Central memory CD4-positive, alpha-beta T cell (primary cell): ENCODE measurements at places on chromosomes 2 and 18.

DNA sequence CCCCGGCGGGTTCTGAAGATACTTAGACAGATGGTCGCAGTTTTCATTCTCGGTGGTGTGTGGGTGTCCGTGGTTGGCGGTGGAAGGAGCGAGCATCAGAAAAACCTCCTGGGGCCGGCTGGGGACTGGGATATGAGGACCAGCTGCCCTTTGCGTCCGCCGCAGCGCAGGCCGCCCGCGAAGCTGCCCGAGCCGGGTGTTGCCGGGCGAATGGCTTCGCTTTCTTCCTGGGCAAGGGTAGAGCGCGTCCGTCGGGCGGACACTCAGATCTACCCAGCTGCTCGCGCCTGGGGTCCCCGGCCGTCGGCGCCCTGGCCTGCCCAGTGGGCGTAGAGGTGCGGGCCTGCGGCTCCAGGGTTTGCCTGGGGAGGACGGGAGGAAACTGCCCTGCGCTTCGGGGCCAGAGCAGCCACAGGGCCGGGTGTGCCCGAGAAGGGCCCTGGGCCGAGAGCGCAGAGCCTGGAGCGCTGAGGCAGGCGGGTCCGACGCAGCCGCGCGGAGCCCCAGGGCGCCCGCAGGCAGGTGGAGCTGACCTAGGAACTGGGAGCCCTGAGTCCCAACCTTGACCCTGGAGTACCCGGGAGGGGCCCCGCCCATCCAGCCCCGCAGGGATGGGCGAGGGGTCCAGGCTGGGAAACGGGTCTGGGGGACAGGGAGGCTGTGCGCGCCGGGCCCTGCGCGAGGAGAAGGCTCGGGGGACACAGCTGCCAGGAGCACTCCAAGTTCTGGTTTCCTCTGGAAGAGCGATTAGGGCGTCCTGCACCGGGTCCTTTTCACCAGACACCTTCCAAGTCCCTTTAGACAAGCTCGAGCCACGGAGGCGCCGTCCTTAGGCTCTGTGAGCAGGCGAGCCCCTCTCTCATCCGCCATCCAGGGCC, 1.3 kb downstream of the TWIST2 start:
- DNase-seq = no peak

DNA sequence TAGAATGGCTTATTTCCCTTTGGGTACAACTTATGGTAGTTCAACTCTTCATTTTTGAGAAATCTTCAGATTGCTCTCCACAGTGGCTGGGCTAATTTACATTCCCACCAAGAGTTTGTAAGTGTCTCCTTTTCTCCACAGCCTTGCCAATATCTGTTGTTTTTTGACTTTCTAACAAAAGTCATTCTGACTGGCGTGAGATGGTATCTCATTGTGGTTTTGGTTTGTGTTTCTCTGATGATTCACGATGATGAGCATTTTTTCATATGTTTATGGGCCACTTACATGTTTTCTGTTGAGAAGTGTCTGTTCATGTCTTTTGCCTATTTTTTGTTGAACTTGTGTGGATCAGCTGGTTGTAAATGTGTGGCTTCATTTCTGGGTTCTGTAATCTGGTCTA, 871.0 kb downstream of the EPHA4 start:
- no peak for DNase-seq

GRCh38 chr2:217832115-217832514, 170.7 kb downstream of the TNS1 start:
- no peak for DNase-seq

DNA sequence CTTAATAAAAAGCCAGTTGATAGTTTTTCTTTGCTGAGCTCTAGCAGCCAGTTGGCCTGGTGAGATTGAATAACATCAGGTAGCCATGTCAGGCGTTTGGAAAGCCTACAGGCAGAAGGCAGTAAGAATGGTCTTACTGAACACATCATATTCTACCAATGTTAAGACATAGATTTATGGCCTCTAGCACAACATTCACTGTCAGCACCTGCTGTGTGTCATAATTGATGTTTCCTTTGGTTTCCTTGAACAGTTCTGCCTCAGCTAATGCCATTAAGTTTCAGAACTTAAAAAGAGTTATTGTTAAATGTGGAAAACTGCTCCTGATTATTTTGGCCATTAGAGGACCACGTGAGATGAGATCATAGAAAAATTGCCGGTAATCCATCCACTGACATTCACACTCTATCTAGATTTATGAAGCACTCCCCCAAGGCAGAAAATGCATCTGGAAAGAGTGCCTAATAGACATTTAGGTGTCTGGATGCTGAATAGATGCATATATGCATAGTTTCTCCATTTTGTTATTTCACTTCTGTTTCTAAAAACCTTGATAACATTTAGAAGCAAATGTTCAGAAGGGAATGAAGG, 434.7 kb downstream of the PTPRM start:
- DNase-seq = no peak

- no peak for DNase-seq
Observed at GRCh38 chr2:231323316-231323715, 72.2 kb upstream of the B3GNT7 start.

GRCh38 chr2:216690853-216691741, 4.3 kb downstream of the IGFBP5 start:
- DNase-seq = no peak

DNA sequence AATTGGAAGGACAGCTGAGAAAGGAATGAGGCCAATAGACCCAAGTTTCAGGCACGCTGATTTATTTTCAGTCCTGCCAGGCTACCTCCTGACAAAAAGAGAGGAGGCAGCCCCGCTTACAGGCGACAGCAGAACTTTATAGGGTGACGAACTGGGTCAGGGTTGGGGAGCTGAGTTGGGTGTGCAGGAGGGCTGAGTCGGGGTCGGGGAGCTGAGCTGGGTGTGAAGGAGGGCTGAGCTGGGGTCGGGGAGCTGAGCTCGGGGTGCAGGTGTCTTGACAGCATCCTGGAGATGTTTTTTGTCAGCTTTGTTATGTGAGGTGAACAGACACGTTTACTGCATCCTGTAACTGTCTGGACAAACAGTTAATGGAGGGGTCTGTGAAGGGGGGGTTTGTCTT, 342.2 kb downstream of the ADCYAP1 start:
- no peak for DNase-seq

DNA sequence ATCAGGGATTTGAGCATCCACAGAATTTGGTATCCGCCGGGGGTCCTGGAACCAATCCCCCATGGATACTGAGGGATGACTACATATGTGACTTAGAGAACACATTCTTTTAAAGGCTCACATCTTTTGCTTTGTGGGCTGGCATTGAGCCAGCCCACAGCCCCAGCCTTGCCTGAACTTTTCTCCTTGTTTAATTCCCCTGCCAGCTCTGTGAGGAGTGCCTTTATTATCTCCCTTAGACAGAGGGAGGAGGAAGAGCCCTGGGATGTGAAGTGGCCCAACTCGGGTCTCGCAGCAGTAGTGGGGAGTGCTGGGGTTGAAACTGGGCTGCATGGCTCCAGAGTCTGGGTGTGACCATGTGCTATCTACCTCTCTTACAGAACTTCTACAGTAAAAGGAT, 7.6 kb downstream of the TTC39C start:
- DNase-seq = no peak
